Astrocyte of the hippocampus (primary cell): ENCODE measurements at places on chromosomes 2 and 18.

- DNase-seq: peak; percentile 68
These were observed 743 bp downstream of the XPO1 start for GRCh38 chr2:61537277-61537949.

- no peak for DNase-seq
These were observed 1.5 kb downstream of the CTDSP1 start for GRCh38 chr2:218400930-218401881.

DNA sequence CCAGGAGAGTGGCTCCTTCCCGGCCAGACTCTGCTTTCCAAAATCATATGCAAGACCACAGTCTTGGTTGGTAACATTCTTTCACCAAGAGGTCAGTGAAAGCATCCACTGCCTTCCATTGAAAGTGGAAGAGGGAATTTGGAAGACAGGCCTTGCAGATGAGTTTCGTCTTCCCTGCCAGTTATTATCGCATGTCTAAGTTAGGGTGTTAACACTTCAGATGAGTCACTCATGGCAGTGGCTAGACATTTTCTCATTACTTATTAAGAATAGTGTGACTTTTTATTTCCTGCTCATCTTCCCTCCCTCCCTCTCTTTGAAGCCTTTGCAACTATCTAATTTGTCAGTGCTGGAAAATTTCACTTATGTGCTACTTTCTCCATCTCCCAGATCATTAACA, 102.9 kb upstream of the EPB41L3 start:
- DNase-seq: no peak

GRCh38 chr2:70904371-70905216, 31.1 kb upstream of the ATP6V1B1 start:
- DNase-seq: no peak

- DNase-seq: no peak
These were observed 56.5 kb upstream of the ACSL3 start for GRCh38 chr2:222804351-222804750.

- no peak for DNase-seq
These were observed 43.9 kb downstream of the KDM3A start for GRCh38 chr2:86485103-86485502.

- DNase-seq: no peak
These were observed 278.4 kb downstream of the PRKCE start for GRCh38 chr2:45929674-45930395.

GRCh38 chr18:33677891-33678290, 99.9 kb downstream of the ASXL3 start:
- DNase-seq: no peak

DNA sequence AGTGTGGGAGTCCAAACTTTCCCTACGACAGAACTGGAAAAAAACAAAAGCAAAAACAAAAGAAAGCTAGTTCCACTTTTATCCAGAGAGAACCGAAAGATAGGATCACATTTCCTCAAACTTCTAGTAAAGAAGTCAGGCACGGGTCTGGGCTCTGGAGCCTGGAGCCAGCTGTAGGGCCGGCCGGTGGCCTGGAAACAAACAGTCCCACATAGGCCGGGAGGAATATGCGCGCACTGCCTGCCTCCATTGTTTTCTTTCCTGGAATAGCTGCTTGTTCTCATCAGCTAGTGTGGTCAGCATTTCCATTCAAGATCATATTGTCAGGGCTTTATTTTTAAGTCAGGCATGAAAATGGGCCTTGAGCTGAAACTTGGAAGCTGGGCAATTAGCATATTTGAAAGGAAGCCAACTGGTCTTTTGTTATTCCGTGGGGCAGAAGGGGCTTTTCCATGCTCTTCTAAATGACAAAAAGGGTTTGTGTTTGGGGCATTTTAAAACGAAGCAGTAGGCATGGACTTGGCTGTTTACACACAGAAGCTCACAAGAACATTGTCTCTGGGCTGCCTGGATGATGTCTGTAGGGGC, 58.7 kb upstream of the RFX8 start:
- DNase-seq: peak; percentile 89

GRCh38 chr18:58785171-58785805, 79.4 kb upstream of the ZNF532 start:
- DNase-seq: peak; percentile 90

DNA sequence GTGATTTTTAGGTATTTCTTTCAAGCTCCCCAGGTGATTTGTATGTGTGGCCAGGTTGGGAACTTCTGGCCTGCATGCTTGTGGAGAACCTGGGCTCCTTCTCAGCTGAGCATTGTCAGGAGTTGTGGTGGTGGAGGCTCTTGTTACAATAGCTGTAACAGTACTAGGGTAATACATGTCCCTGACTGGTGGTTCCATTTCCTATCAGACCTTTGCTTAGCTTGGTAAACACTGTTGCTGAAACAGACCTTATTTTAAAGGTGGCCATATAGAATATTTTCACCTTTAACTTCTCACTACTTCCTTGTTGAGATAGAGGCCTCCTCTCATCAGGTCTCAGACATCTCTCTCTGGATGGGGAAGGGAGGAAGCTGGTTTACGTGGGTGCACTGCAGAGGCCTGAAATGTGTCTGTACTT, 79.2 kb downstream of the SETBP1 start:
- no peak for DNase-seq

- no peak for DNase-seq
These were observed 50.4 kb downstream of the MFSD6 start for GRCh38 chr2:190458352-190459107.

DNA sequence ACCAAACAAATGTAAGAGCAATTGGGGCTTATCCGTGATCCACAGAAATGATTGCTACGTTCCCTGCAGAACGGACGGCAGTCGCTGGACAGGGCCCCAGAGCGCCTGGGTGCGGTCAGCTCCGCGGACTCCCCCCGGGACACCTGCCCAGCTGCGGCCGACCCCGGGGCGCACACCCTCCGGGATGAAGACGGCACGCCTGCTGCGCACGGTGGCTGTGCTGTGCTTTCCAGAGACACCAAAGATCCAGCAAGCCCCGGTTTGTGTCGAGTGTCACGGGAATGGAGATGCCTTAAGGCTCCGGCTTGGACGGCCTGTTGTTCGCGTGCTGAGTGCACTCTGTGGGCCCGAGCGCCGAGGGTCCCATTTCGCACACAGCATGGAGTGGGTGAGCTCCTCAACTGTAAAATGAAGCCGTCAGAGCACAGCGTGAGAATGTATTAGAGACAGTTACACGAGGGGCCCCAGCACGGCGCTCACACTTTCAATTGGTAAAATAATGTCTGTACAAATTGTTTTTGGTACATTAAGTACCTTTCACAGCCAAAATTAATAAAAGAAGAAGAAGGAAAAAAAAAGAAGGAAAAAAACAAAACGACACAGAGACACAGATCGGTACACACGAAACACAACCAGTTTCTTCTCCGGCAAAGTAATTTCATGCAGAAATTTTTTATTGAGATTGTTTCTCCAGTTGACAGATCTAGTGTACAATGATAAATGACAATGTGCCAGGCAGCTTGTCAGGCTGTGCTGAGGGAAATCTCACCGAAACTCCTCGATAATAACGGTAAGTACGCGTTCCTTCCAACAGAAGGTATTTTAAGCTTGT, 615.8 kb upstream of the SALL3 start:
- DNase-seq: no peak
